Stimulated activated CD4-positive, alpha-beta T cell treated with anti-CD3 and anti-CD28 coated beads, Interleukin-2, amount 100 ng/mL, for 48 hours (primary cell): ENCODE measurements at places on chromosomes 16 and 17.

GRCh38 chr17:1574697-1575471, 12.3 kb upstream of the PITPNA start:
- no peak for DNase-seq

DNA sequence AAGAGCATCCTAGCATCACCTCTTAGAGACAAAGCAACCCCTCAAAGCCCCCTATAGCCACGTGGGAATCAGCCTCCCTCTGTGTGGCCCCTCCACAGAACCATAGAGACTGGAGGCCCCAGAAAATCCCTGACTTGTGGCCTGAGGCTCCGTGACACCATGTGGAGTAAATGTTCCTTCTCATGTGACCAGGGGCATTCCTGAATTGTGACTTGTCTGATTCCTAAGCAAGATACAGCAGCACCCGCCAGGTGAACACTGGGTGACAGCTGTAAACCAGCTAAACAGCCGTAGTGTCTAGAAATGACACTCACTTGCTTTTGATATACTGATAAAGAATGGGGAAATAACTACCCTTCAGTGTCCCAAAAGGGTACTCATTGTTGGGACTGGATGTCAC, 79.0 kb downstream of the DYNLRB2 start:
- no peak for DNase-seq

DNA sequence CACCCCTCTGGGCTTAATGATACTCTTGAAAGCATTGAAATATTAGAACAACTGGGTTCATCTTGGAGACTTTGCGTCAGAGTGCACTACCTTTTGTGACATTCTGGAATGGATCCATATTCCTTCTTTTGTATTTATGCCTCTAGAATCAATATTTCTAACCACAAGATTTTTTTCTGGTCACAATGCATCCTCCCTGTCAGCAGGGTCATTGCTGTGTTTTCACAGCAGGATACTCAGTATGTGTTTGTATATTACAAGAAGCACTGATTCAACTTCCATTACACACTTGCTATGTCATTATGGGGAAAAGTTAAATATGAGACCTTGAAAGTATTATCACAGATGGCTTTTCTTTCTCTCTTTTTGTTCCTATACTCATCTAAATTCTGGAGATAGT, 370.0 kb downstream of the HS3ST3B1 start:
- DNase-seq, result no peak

DNA sequence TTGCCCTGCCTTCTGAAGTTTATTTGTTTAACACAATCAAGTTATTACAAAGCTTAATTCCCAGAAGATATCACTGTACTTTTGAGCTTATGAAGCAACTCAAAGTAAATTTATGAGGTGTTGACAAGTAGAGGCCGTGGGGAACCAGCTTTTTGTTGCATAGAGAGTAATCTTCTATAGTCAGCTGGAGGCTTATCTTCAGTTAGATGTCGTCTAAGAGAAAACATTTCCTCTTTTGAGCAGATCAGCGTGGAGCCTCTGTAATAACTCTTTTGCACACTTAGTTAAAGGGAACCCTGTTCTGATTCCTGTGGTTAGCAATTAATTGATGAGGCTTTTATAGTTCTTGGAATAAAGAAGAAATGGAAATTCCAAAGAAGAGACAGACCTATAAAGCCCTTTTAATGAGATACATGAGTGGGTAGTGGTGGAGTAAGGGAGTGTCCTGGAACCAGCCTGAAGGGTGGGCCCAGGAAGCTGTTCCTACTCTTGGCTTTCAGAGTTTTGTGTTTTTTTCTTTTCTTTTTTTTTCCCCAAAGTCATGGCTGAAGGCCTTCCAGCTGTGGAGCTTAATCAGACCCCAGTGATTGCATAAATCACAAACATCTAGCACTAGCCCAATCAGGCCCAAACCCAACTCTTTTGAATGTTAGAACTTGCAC, 28.9 kb upstream of the MAP3K14 start:
- no peak for DNase-seq

- DNase-seq, result no peak
Observed at GRCh38 chr17:40361925-40362695, 2.4 kb downstream of the GJD3 start.

GRCh38 chr16:3690470-3690928, 26.8 kb downstream of the TRAP1 start:
- peak; percentile 80 for DNase-seq

DNA sequence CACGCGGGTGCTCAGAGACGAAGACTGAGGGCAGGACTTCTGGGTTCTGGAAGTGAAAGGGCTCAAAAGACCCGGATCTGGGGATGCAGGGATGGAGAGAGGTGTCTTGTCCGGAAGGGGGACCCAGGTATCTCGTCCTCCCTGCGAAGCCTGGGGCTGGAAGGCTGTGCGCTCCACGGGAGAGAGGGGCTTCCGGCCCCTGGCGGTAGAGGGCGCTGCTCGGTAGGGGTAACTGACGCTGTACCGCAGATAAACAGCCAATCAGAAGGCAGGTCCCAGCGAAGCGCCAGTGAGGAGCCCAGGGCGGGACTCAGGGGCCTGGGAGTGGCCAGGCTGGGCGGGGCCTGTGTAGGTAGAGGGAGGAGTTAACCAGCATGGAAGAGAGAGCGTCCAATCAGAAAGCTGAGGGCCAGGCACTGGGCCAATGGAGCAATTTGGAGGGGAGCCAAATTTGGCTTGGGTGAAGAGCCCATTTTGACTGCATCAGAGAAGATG, 804 bp downstream of the TGFB1I1 start:
- DNase-seq, result peak; percentile 57

DNA sequence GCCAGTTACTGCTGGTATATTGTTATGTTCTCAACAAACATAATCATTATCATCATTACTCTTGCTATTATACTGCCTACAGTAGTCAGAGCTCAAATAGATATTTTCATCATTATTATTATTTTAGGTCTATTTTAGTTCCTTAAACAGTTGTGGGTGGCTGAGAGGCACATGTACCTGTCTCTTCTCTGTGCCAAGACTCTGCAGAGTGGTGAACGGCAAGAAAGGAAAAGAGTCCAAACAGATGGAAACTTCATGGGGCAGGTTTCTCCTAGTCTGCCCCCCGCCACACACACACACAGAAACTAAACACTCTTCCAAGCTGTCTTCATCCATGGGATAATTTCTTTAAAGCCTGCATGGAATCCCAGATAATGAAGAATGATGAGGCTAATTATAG, 77.7 kb upstream of the CLEC3A start:
- no peak for DNase-seq

DNA sequence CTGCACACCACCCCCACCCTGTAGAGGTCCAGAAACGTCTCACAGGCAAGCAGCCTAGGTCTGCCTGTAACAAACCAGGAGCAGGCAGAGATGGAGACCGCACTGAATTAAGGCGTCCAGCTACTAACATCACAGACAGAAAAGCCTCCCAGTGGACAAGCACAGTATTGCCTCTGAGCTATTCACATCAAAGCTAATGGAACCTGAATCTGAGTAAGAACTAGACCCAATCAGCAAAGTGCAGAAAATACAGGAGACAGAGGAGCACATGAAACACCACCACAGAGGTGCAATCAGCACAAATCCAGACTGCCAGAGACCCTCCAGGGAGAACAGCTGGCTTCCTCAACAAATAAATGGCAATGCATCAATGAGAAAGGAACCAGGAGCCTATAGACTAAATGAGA, 22.2 kb upstream of the PEMT start:
- DNase-seq, result peak; percentile 53

DNA sequence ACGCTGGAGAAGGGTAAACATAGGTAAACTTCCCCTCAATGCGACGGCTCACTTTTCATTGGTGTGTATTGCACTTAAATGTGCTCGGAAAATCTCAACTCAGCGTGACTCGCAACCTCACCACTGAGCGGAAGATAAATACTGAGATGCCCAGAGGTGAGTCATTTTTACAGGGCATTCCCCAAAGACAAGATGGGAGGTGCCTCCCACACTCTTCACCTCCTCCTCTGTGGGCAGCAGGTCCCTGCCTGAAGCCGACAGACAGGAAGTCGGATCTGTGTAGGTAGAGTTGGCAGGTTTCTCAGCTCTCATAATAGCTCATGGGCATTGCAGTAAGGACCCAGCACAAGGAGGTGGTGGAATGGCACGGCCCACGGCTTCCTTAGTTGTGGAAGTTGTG, 274.6 kb upstream of the HSBP1 start:
- DNase-seq, result no peak

DNA sequence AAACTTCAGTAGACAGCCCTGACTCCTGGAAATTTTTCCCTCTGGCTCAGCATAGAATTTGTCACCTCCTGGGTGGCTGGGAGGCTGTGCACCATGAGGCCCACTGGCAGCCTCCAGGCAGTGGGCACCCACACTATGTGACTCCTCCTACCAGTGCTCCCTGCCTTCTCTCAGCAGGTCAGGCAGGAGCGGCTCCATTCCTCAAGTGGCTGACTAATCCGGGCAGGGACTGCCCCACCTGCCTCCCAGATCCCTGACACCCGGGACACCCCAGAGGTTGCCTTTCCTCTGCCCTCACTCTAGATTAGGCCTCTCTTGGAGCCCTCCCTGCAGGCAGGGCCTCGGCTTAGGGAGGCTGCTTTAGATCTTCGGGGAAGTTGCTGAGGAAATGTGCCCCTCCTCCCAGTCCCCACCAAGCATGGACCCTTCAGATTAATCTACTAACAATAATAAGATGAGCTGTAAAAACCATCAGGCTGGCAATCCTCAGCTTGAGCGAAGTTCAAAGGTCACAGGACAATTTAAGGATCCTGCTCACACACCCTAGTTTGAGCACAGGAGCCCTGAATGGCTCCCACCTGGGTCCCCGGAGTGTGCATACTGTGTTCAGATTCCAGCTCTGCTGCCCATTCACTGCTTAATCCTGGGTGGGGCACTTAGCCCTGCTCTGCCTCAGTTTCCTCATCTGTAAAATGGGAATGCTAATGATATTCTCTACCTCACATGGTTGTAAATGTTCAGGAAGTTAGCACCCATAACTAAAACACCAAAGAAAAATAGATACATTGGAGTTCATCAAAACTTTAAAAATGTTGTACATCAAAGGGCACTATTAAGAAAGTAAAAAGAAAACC, 10.0 kb upstream of the MYCBPAP start:
- DNase-seq, result no peak

GRCh38 chr16:67050796-67051195, 21.8 kb downstream of the CBFB start:
- no peak for DNase-seq

DNA sequence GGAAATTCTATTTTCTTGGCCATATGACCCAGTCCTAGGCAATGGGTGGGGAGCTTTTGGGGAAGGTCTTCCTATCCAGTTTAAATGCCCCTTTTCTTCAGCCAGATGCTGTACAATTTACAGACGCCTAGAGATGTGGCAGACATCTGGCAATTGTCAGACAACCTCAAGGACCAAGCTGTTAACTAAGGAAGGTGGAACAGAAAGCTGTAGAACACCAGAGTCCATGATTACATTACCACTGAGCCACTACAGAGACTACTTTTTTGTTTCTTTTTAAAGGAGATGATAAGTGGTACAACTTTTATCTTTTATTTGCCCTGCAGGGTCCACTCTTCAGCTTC, 21.1 kb upstream of the CORO6 start:
- no peak for DNase-seq

DNA sequence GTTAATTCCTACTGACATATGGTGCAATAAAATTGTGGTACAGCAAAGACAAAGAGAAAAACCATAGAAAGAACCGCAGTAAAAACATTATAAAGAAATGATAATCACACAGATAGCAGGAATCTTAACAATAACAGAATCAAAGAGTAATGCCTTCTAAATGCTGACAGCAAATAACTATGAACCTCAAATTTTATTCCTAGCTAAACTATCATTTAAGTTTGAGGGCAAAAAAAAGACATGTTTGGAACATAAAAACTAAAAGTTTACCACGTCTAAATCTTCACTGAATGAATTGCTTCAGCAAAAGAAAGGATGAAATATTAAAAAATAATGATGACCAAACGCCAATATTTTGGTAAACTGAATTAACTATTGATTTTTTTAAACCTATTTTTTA, 135.8 kb downstream of the CPPED1 start:
- DNase-seq, result no peak

GRCh38 chr16:52529226-52529625, 17.7 kb downstream of the TOX3 start:
- no peak for DNase-seq

- DNase-seq, result no peak
Observed at GRCh38 chr16:88732961-88733294, 26.6 kb downstream of the CTU2 start.

GRCh38 chr17:78873519-78874340, 29.3 kb downstream of the CEP295NL start:
- no peak for DNase-seq
